ENCODE measurements at places on chromosomes 6 and 20. TPM values are rescaled to one million over a fixed set of nuclear protein-coding genes. Genes with fewer than 3 reads are reported as not detected.
A peak's percentile ranks its signal among the peaks of the same experiment; 100 is the strongest.

GRCh38 chr6:107625264-107625663 lies 135.3 kb downstream of the SOBP start:
- no peak for DNase-seq

Gene PROKR2
- not detected for total RNA-seq

Gene EIF6
- 150 TPM for total RNA-seq

Gene LST1
- total RNA-seq, result 5.1 TPM

Gene C6orf118
- not detected for total RNA-seq

Gene RIN2
- 1.7 TPM for total RNA-seq

GRCh38 chr6:130119211-130119610 lies 100.8 kb downstream of the L3MBTL3 start:
- DNase-seq, result no peak

DNA sequence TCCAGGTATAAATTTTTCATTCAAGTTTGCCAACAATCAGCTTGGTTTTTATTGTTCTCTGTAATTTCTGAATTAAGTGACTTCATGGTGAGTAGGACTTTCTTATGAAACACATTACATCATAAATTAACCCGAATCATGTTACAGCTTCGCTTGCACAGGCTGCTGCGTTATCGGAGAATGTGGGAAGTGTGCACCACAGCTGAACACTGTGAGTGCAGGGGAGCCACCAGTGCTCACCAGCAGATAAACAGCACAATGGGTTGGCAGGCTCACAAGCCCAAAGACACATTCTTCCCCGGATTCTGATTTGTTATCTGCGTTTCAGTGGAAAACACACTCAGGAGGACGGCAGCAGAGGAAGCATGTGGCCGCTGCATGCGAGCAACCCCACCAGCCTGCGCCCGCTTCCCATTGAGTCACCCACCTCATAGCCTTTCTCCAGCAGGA lies 121.1 kb downstream of the GMDS start:
- DNase-seq, result no peak

DNA sequence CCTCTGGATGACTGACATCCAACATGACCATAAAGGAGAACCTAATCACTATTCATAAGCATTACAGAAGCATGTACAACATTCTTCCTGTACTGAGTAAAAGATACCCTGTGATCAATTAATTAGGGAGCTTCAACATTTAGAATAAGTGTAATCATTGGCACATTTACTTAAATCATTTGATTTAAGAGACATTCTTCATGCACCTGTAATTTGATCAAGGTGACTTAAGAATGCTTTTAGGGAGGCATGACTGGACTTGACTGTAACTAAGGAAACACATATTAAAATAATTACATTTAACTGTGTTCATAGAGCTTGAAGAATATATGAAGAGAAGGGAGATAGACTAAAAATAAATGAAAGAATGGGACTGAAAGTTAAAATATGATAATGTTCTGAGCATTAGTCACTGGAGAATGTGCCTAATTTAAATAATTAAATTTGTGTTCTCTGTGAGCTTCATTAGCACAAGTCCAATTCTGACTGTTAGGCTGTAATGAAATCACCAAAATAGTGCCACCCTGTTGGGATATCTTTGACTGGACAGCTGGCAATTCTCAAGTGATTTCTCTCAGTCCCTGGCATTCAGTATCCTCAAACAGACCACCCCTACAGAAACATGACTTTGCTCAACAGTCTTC lies 295.5 kb upstream of the ADGRB3 start:
- DNase-seq, result no peak

Gene C2
- not detected for total RNA-seq

Gene TP53TG5
- total RNA-seq, result not detected

- peak; percentile 55 for DNase-seq
Observed at GRCh38 chr6:30494291-30494861, 5.1 kb downstream of the HLA-E start.

Gene MROH8
- 1.9 TPM for total RNA-seq

DNA sequence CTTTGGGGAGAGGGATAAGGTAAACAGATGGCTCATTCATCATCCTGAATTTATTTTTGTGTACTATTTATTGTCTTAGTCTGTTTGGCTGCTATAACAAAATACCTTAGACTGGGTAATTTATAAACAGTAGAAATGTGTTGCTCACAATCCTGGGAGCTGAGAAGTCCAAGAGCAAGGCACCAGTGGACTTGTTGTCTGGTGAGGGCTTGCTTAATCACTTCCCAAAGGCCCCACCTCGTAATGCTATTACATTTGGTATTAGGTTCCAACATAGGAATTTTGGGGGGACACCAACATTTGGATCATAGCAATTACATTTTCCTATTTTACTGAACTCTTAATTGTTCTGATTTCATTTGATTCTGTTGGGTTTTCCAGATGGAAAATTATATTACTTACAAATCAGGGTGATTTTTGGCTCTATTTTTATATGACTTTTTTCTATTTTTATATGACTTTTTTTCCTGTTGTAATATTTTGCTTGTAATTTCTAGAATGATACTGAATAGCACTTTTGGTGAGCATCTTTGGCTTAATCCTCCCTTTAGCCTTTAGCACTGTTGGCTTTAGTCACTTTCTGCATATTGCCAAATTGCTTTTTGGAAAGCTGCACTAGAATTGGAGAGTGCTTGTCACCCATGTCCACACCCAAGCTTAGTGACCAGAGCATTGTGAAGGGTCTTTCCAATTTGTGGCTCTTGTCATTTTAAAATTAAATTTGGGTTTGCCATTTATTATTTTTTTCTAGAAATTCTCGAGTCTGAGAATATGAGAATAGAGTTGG lies 43.7 kb upstream of the TULP4 start:
- no peak for DNase-seq

GRCh38 chr6:46781478-46782378 lies 11.5 kb upstream of the MEP1A start:
- DNase-seq, result peak; percentile 82

- DNase-seq, result no peak
Observed at GRCh38 chr6:121393731-121394505, 41.5 kb upstream of the GJA1 start.

GRCh38 chr6:110541701-110542309 lies 65.4 kb upstream of the SLC22A16 start:
- no peak for DNase-seq

DNA sequence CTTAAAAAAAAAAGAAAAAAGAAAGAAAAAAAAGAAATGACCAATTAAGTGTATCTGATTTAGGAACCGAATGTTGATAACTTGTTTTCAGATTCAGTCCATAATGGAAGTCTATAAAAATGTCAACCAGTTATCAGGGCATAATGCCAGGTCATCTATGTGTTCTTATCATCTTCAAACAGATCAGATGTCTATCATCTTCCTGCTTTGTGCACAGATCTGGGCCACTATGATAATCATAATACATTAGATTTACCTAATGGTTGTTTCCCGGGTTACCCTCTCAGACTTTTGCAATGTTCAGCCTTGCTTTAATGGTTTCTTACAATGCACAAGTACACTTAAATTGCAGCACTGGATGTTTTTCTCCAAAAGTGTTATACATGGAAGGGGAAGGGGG lies 100.6 kb downstream of the NKAIN2 start:
- no peak for DNase-seq

DNA sequence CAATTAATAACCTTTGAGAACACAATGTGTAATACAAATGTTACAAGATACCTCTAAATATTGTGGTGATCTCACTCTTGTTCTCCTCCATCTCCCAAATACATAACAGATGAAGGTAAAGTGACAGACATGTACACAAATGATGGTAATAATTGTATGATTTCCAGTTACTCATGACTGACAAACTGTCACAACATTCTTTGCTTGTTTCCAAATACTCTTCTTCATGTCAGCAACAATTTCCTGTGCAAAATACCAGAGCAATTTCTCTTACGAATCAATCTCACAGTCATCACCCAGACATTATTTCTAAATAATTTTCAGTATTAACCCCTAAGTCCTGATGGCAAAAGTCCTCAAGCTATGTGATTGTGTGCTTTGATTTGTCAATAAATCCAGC lies 92.9 kb downstream of the RPS12 start:
- no peak for DNase-seq

Gene ADAM33
- not detected for total RNA-seq

- DNase-seq, result no peak
Observed at GRCh38 chr6:126959765-126960164, 158.7 kb upstream of the RSPO3 start.

DNA sequence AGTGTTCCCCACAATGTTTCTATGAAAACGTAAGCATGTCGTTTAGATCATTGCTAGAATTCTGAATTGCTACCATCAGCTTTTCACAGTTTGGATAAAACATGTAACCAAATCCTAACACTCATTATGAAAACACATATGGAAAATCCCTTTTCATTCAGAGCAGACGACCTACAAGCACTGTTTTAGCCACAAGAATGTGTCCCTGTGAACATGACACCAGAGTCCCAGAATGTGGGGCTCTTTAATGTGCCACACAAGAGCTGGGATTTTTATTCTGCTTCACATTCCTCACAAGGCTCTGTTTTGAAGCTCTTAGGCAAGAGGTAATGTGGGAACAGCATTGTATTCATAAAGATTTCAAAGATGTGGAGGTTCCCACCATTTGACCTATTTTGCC lies 141.1 kb upstream of the CITED2 start:
- DNase-seq, result no peak

DNA sequence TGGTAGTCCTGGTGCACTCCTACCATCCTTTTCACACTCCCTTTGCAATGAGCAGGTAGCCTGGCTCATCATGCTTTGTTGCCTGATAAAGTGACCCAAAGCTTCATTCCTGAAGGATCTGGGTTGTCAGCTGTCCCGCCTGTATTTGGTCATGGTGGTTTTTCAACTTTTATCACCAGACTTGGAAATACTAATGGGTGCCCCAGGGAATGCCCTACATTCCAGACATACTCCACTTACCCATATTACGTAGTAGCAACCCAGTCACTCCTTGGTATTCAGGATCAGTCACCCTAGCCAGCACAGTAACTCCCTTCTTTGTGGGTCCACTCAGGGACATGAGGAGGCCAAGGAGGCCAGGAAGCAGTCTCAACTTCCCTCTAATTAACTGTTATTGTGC lies 199.2 kb downstream of the MAFB start:
- DNase-seq, result no peak

DNA sequence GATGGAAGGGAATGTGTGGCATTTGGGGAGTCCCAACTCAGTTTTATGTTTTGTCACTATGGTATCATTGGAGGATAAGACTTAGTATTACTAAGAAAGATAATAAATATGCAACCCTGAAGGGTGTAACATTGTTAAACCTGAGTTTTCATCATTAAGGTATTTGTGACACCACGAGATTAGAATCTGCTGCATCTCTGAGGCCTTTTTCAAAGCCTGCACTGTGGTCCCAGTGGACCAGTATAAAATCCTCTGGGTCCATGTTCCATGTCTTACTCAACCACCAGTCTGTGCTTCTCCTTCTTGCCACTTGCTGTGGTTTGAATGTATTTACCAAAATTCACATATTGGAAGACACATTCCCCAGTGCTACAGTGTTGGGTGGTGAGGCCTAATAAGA lies 130.6 kb downstream of the TBX18 start:
- DNase-seq, result no peak

All from Karpas-422 (cell line).